ENCODE measurements at places on chromosomes 2 and 18.
A peak's percentile ranks its signal among the peaks of the same experiment; 100 is the strongest.

DNA sequence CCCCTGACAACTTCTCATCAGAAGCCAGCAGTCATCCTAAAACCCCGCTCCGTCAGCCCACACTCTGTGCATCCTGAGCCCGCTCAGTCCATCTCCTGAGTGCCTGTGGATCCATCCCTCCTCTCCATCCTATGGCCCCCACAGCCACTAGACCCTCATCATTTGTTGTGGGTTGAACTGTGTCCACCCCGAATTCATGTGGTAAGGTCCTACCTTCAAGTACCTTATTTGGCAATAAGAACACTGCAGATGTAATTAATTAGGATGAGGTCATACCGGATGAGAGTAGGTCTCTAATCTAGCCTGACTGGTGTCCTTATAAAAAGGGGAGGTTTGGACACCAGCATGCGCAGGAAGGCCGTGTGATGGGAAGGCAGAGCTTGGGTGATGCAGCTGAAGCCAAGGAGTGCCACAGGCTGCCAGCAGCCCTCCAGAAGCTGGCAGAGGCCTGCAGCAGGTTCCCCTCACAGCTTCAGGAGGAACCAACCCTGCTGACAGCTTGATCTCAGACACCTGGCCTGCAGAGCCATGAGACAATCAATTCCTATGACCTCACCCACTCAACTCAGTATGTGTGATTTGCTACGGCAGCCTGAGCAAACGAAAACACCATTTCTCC lies 192.4 kb downstream of the ZBTB7C start:
- DNase-seq: no peak

GRCh38 chr18:48441405-48441881 lies 32.3 kb upstream of the ZBTB7C start:
- no peak for DNase-seq

- DNase-seq: no peak
Observed at GRCh38 chr2:148968776-148969319, 69.7 kb upstream of the LYPD6B start.

- no peak for DNase-seq
Observed at GRCh38 chr18:9417073-9417851, 58.1 kb upstream of the RALBP1 start.

DNA sequence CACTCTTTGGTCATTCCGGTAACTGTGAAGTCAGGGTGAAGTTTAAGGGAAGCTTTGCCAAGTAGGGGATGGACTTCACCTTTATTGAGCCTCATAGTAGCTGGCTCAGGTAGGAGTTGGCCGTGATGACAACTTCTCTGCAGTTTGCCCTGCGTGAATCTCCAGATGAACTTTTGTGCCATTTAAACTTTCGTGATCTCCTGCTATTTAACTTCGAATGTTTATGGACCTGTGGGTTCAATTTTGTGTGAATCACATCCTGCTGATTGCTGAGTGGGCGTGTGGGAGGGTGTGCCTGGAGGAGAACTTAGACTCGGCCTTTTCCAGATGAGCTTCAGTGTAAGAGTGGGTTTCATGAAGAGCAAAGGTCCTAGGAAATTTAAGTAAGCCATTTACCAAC lies 4.2 kb downstream of the UGT1A1 start:
- no peak for DNase-seq

- DNase-seq: no peak
Observed at GRCh38 chr2:25618676-25619075, 54.7 kb downstream of the DTNB start.

GRCh38 chr2:18446715-18447114 lies 113.7 kb downstream of the RDH14 start:
- no peak for DNase-seq

- no peak for DNase-seq
Observed at GRCh38 chr2:80778704-80779103, 474.2 kb upstream of the LRRTM1 start.

DNA sequence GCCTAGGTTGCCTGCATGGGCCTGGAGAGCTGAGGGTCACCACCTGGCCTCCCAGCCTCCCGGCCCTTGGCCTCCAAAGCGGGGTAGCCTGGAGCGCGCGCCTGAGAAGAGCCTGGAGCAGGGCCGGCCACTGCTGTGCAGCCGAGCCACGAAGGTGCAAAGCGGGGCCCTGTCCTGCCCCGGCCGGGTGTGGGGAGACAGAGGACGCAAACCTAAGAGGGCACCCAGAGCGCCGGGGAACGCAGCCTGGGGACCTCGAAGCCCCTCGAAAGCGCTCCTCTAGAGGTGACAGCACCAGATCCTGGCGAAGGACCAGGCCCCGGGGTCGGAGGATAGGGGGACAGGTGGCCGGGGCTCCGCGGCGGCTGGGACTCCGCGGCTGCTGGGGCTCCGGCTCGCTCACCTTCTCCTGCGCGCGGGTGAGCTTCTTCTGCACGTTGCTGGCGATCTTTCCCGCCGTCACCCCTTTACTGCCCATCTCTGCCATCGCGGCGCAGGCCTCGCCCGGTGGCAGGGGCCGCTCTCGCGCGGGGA lies 430 bp downstream of the BIN1 start:
- peak; percentile 26 for DNase-seq

GRCh38 chr2:44118257-44118656 lies 50.4 kb upstream of the PPM1B start:
- peak; percentile 15 for DNase-seq

DNA sequence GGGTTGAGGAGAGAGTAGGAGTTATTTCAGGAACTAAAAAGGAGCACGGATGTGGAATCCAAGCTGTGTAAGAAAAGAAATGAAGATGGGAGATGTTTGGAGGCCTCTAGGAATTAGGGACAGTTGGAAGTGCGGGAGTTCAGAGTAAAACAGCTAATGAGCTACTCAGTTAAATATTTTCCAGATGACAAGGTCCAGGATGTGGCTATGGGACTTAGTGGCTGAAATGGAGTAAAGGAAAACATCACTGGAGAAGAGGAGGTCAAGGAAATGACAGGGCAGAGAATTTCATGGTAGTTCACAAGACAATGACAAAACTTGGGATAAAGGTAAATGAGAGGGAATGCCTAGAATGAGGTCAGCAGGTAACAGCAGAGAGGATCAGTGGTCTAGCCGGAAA lies 13.0 kb downstream of the GPR155 start:
- no peak for DNase-seq

GRCh38 chr2:176585791-176586190 lies 316.5 kb downstream of the MTX2 start:
- no peak for DNase-seq

- DNase-seq: no peak
Observed at GRCh38 chr2:72932045-72932740, 14.9 kb downstream of the EMX1 start.

- DNase-seq: no peak
Observed at GRCh38 chr2:162196638-162197037, 44.6 kb upstream of the GCG start.

DNA sequence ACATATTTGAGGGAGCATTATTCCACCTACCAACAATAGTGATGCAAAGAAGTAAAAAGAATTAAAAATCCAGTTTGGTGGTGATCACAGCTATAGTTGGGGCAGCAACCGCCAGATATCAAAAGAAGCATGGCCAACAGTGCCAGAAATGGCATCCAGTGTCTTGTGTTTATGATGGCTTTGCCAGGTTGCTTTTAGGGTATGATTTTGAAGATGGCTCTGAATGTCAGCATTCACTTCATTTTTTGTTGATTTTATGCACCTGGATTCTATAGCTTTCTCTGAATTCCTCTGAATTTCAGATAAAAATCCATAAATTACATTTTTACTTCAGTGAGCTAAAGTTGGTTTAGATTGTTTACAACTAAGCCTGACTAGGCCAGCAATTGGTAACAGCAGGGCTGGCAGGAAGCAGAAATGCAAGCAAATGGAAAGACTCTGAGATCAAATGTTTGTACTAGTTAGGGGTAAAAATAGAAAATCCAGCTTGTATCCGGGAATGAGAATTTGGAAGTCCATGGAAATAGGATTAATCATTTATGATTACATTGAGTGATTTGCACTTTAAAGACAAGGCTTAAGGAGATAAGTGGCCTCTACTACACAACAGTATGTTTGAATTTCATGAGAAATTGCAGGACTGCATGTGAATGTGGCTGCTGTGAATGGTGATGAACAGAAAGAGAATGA lies 40.4 kb downstream of the COL3A1 start:
- DNase-seq: no peak

GRCh38 chr2:100407073-100407472 lies 10.4 kb downstream of the CHST10 start:
- DNase-seq: no peak

GRCh38 chr2:58543442-58543841 lies 302.3 kb upstream of the FANCL start:
- DNase-seq: no peak

DNA sequence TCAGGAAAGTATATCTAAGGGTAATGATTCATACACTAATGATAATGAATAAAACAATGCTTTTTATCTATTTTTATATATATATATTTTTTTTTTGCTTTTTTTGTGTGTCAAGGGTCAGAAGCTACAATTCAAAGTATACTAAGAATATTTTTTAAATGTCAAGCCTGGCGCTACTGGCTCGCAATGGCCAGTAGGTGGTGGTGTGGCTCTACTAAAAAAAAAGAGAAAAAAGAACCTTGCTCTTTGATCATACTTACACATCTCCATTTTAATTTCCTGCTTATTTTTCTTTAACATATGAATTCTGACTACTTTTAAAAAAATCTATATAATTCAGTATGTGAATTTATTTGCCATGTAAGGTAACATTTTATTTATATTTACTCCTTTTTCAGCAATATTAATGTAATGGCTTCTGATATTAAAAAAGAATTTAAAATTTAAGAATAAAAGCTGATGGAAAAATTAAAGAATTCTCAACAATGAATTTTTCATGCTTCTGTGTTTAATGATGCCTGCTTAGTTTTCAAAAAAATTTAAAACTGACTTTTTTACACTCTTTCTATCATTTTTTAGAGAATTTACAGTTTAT lies 232.9 kb downstream of the GULP1 start:
- DNase-seq: peak; percentile 20

DNA sequence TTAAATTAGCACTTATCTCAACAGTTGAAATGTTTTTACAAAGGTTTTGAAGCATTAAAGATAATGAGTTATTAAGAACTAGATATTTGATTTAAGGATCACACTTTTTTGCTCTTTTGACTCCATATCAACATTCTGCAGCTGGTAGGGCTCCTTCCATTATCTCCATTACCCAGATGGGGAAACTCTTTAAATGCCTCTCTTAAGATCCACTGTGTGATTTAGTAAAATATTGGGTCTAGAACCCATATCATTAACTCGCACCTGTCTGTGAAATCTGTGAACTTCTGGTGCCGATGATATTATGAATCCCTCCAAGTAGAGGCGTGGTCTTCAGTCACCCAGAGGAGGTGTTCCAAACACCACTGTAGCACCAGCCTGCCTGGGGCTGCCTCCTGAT lies 466.2 kb downstream of the TSN start:
- DNase-seq: no peak

DNA sequence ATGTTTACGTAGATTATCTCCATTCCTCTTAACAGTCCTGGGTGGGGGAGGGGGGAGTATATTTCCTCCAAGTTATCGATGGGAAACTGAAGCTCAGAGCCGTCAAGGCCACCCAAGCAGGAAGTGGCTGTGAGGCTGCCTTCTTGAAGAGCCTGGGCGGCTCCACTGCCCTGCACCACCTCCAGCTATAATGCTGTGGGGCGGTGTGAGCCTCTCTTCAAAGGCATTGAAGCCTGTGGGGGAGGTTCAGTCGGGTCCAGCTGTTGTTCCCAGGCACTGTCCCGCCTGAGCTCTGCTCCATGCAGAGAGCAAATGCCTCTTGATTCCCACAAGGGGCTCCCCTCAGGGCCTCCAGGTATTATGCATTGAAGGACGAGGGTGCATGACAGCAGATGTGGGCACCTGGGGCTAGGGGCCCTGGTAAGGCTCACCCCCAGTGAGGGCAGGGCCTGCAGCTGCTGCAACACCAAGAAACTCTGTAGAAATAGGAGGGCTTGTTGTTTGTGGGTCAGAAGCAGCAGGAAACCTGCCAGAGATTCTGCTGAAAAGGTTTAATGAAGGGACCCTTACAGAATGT lies 29.5 kb upstream of the LAPTM4A start:
- no peak for DNase-seq

- DNase-seq: peak; percentile 61
Observed at GRCh38 chr18:3012136-3013023, 564 bp downstream of the LPIN2 start.

DNA sequence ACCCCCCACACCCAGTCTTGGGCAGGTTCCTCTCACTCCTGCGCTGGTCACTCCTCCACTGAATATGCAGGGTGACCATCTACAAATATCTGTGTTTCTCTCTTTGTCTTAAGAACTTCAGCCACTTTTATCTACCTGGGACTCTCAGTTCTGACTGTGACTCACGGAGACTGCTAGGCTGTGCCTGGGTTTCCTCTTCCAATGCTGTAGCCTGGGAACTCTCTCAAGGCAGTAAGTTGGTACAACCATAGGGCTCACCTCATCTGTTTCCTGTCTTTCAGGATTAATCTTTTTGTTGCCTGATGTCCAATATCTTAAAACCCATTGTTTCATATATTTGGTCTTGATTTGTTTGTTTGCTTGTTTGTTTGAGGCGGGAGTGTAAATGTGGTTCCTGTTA lies 47.2 kb upstream of the ZNF396 start:
- DNase-seq: no peak

DNA sequence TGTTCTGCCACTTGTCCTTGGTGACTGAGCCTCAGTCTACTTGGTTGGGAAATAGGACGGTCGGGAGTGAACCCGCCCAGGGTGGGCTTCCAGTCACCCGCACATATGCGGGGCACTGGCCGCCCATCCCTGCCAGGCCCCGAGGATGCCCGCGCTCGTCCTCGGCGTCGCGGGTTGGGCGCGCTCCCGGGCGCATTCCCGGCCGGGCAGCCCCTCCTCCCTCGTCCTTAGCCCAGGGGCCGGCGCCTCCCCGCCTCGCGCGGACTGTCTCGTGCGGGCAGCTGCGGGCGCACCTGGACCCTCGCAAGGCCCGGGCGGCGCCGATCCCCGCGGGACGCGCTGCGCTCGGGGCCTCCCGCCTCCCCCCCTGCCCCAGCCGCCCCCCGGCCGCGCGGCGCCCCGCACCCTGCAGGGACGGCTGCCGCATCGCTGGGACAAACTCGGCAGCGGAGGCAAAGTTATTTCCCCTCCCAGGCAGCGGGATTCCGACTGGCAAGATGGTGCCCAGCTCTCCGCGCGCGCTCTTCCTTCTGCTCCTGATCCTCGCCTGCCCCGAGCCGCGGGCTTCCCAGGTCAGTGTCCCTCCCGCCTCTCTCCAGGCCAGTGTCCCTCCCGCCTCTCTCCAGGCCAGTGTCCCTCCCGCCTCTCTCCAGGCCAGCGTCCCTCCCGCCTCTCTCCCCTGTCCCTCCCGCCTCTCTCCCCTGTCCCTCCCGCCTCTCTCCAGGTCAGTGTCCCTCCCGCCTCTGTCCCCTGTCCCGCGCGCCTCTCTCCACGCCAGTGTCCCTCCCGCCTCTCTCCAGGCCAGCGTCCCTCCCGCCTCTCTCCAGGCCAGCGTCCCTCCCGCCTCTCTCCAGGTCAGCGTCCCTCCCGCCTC lies at the start of gene FBLN7:
TSS of gene FBLN7 (plus strand) at position 227 of the 874 bp plus-strand sequence. CDS start at position 498, 271 bp downstream.
- DNase-seq: no peak

- no peak for DNase-seq
Observed at GRCh38 chr2:27148801-27149439, at the start of gene TCF23. TCF23 (plus strand) TSS chr2:27149004; CDS start chr2:27149134, 130 bp downstream.

GRCh38 chr18:2932247-2933181 lies 80.4 kb downstream of the LPIN2 start:
- DNase-seq: no peak

GRCh38 chr2:86123328-86123925 lies 17.4 kb downstream of the PTCD3 start:
- no peak for DNase-seq

All from stimulated activated CD4-positive, alpha-beta T cell treated with anti-CD3 and anti-CD28 coated beads, Interleukin-2, amount 100 ng/mL, for 24 hours (primary cell).